ENCODE measurements at places on chromosomes 16 and 17.

DNA sequence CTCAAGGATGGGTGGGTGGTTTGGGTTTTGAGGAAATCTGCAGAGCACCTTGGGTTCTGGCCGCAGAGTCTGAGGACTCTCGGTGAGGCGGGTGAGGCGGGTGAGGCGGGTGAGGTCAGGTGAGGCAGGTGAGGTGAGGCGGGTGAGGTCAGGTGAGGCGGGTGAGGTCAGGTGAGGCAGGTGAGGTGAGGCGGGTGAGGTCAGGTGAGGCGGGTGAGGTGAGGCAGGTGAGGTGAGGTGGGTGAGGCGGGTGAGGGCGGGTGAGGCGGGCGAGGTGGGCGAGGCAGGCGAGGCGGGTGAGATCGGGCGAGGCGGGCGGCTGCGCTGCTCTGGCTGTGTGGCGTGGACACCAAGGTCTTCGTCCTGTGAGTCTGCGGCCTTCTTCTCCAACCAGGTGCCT is 24.1 kb upstream of the RPL13 start:
- no peak for DNase-seq

- no peak for DNase-seq
Observed at GRCh38 chr17:80374732-80375585, 40.0 kb upstream of the ENDOV start.

DNA sequence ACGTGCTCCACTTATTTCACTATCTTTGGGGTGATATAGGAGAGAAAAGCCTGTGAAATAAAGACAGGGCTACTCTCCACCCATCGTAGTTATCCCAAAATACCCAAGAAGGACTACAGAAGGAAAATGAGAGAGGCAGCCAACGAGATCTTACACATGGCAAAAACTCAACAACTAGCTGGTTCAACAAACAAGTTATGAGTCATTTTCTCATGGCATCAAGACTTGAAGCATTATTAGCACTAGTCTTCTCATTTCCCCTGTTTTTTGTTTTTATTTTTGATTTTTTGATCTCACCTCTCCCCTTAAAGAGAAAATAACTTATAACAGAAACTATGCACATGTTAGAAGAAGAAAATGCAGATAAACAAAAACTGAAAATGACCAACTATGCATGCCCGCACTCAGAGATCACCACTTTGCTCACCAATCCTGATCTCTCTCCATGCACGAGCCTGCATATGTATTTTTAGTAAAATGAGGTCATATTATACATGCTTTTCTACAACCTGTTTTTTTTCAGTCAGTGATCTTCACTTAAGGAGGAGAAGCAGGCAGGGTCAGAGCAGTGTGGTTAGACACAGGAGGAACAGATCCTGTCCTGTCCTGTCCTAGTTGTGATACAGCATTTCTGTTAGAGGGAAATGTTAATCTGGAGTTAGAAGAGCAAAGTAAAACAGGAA is 22.8 kb downstream of the FAM117A start:
- DNase-seq, result no peak

DNA sequence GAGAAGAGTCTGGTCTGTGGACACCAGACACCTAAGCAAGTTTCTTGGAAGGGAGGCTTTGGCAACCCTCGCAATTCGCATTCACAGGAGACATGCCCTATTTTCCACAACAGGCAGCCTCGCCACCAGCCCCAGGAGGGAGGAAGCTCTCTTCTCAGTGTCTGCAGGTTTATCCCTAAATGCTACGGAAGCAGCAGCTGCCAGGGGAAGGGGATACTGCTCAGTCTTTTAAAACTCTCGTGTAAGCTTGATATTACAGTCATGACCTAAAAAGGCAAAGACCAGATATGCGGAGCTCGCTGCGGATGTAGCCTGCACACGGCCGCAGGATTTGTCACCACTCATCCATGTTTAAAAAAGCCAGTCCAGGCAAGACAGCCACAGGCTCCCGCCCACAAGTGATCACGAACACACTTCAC is 159.2 kb upstream of the RPH3AL start:
- no peak for DNase-seq
